ENCODE measurements at places on chromosomes 13 and 19.

DNA sequence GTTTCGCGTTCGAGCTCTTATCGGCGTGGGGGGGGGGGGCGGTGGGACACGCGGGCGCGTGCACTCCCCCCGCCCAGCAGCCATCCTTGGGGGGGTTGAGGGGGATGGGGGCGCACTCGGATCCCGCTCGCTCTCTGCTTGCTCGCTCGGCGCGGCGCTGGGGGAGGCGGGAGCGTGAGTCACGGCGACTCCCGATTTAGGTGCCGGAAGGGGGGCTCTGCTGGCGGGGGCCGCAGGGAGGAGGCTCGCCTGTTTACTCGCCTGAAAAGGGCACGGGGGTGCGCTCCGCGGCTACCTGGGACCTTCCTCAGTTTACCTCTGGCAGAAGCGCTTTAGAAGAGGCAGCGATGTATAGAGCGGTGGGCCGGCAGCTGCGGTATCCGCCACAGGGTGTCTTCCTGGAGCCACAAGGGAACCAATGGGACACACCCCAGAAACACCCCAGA, 1.1 kb upstream of the PDE4A start:
- DNase-seq: no peak

DNA sequence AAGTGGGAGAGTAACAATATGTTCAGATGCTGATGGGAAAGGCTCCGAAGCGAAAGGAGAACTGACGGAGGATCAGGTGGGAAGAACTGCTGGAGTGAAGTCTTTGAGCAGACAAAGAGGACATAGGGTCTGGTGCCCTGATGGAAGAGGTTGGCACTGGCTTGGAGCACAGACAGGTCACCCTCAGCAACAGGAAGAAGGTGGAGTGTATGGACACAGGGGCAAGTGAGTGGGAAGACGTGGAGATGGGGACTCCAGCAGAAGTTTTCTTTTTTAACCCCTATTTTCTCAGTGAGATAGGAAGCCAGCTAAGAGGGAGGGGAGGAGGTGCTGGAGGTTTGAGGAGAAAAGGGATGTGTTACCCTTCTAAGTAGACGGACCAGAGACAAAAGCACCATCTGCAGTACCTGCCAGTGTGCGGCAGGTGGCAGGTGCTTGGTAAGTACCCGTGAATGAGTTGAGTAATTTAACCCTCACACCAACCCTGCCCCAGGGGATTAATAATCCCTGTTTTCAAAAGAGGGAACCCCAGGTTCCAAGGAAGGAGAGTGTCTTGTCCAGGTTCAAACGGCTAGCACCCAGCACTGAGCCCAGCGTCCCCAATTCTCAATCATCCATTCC, 11.2 kb downstream of the HAS1 start:
- DNase-seq: no peak

- DNase-seq: peak; percentile 21
Measured at GRCh38 chr13:62209529-62209928, 793.9 kb upstream of the PCDH20 start.

DNA sequence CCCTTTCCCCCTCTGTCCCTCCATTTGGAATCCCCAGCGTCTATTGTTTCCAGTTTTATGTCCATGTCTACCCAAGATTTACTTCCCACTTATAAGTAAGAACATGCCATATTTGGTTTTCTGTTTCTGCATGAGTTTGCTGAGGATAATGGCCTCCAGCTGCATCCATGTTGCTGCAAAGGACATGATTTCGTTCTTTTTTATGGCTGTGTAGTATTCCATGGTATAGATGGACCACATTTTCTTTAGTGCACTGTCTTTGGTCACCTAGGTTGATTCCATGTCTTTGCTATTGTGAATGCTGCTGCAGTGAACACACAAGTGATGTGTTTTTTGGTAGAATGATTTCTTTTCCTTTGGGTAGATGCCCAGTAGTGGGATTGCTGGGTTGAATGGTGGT, 3.8 kb downstream of the ZNF555 start:
- DNase-seq: no peak

- DNase-seq: no peak
Measured at GRCh38 chr19:48512504-48513288, 1.1 kb upstream of the LMTK3 start.

DNA sequence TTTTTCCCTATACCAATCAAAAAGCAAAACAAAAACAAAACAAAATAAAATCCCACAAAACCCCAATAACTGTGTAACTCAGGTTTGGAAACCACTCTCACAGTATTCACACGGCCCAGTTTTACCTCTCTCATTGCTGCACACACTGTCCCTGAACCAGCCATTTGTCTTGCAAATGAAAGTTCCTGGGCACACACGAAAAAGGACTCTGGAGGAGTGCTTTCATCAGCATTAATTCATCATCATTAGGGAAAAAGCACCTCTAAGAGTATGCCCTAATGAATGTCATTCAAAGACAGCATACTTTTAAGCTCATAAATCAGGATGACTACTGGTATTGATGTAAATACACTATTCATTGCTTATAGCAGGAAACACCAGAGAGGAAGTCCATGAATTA, 306.3 kb downstream of the DNAJC15 start:
- DNase-seq: no peak

GRCh38 chr13:55999709-56000108, 1141.0 kb upstream of the PRR20A start:
- DNase-seq: no peak

DNA sequence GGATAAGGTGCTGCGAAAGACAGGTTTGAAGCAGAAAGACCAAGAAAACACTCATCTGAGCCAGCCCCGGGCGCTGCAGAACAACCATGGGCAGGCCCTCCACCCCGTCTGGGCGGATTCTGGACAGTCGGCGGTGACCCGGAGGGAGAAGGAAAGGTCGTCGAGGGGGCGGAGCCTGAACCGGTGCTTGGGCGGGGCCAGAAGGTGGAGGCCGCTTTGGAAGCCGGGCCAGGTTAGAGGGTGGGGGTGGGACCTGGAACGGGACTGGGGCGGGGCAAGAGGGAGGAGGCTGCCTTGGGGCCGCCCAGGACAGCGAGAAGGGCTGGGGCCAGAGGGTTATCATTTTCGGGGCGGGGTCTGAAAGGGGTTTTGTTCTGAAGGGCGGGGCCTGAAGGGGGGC, 5.0 kb upstream of the ZNF765 start:
- DNase-seq: peak; percentile 50

DNA sequence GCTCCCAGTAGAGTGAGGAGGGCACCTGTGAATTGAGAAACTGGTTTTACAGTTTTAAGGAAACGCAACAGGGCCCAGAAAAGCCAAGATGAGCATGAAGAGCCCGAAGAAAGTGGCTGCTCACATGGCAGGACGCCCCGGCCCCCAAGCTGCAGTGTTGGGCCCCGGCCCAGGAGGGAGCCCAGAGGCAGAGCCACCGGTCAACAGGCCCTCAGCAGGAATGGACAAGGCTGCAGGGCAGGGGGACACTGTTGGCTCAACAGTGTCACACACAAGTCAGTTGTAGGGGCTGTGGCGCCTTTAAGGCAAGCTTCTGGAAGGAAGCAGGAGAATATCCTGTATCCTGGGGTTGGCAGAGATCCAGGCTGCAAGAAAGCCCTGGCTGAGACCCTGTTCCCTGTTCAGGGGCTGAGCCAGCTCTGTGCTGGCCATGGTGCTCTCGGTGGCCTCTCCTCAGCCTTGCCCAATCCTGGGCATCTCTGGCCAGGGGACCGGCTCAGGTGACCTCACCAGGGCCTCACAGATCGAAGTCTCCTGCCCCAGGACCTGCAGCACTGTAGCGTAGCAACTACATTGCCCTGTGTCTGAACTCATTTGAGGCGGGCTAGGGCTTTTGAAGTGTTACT, 28.0 kb downstream of the UPF1 start:
- DNase-seq: no peak

DNA sequence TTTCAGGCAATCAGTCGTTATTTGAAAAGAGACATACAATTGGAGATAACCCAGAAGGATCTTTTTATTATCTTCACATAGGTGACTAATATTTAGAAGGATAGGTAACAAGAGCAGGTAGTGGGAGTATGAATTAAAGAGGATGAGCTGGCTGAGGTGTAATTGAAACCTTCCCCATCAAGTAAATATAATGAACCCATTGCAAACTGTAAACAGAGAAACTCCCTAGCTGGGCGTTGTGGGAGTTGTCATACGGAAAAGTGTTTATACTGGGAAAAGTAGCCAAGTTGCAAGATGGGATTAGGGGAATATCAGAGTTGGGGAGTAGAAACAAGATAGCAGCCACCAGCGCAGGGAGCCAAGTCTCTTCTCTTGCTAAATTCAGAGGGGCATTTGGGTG, 448.4 kb downstream of the COG6 start:
- no peak for DNase-seq

DNA sequence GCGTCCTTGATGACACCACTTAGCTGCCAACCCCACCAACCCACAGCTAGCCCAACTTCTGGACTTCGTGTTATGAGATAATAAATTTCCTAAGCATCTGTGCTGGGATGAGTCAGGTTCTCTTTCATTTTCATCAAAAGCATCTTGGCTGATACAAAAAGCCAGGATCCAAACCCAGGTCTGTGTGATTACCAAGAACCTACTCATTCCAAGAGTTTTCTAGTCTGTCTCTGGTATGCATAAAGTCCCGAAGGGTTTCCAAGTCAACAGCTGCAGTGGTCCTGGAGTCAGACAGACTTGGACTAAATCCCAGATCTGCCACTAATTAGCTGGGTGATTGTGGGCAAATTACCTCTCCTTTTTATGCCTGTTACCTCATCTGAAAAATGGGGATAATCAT, 55.5 kb upstream of the SERP2 start:
- no peak for DNase-seq

DNA sequence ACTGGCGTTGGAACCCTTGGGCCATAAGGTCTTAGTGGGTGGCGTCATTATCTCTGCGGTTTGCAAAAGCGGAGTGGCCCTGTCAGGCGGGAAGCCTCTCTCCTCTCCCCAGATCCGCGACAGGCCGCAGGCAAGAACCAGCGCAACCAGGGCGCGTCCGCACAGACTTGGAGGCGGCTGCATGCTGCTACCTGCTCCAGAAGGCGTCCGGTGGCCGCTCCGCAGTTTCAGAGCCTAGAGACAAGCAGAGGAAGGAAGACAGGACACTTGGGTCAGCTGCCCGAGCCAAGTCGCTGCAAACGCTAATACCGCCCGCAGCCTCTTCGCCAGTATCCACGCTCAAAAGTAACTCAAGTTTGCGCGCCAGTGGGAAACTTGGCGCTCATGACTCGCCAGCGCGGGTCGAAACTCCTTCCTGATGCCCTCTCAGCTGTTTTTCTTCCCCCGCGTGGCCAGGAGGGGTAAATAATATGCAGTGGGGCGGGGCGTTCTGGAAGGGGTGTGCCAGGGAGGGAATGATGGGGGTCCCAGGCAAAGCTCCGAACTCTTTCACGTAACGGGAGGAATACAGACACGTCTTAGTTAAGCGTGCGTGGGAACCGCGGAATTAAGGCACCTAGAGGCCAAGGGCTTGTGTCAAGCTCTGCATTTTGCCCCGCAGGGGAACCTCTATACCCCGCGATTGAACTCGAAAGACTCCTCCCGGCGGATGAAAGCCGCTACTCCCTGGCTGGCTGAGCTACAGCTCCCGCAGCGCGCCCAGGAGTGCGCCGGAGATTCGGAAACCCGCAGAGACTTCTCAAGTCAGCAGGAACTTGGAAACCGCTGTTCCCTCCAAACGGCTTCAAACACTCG, at the start of gene EDNRB:
EDNRB (minus strand) TSS at position 441 of the 855 bp plus-strand sequence; CDS start at position 183, 258 bp downstream.
- DNase-seq: peak; percentile 78

DNA sequence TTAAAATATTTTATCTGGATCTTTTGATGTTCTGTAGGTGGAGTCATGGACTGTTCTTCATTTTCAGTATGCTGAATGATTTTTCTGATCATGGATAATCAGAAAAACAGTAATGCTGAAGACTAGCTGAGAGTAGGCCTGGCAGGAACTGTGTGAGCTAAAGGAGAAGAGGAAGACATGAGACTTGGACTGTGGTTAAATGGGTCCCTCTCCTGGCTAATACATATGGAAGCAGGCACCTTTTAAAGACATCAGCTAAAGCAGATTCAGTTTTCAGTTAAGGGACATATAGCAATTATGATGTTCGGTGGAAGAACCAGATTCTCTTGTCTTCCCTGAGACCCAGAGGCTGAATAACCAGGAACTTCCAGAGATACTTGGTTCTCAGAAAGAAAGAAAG, 169.4 kb downstream of the OLFM4 start:
- DNase-seq: no peak

- DNase-seq: no peak
Measured at GRCh38 chr13:40383132-40383531, 283.3 kb downstream of the FOXO1 start.

- no peak for DNase-seq
Measured at GRCh38 chr13:44908266-44908665, 81.0 kb downstream of the NUFIP1 start.

DNA sequence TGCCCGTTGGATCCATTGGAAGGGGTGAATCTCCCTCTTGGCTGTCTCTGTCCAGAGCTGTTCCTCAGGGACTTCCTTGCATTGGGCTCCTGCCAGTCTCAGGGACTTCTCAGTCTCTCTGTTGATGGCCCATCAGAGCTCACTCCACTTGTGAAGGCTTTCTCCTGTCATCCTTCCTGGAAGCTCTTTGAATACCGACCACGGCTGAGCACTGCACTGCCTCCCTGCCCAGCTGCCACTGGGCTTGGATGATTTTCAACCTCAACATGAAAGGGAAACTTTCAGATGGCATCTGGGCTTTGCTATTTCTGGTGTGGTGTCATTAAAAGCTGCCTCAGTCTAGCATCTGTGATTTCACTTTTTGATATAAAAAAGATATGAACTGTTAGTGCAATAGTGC, 66.1 kb upstream of the ANKRD10 start:
- DNase-seq: no peak

DNA sequence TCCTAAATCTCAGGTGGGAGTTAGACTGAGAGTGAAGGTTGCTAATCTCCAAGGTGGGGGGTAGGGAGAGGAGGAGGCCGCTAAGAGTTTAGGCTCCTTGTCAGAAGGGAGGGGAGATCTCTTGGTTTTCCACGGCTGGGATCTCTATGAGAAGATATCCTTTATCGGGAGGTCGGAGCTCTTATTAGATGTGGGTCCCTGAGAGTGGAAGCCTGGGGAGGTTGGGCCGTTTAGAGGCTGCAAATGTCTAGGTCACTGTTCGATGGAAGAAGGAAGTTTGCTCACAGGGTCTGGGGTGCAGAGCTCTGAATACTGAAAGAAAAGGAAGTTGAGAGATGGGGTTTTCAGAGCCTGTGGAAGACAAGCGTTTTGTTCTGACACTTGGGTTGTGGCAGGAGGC, 3.8 kb downstream of the MYADM start:
- no peak for DNase-seq

DNA sequence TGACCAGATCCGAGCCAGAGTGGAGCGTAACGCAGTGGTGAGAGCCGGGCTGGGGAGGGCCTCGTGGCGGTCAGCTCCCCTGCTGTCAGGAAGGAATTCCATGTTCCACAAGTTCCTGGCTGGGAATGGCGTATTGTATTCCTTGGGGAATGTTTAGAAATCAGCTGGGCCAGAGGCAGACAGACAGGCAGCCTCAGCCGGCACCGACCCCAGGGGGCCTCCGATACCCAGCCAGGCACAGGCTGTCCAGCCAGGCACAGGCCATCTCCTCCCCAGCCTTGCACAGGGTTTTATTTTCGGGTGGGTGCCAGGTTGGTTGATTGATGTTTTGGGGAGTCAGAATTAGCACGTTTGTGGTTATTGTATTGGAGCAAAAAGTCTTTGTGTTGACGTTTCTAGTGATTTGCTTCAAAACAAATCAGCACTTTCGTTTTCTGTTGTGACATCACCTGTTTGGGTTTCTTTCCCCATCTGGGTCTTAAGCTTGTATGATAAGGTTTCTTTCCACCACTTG, 126.6 kb upstream of the MCF2L start:
- peak; percentile 23 for DNase-seq

Data from retina (tissue), 1 donor.